ENCODE measurements at places on chromosomes 13 and 19.

DNA sequence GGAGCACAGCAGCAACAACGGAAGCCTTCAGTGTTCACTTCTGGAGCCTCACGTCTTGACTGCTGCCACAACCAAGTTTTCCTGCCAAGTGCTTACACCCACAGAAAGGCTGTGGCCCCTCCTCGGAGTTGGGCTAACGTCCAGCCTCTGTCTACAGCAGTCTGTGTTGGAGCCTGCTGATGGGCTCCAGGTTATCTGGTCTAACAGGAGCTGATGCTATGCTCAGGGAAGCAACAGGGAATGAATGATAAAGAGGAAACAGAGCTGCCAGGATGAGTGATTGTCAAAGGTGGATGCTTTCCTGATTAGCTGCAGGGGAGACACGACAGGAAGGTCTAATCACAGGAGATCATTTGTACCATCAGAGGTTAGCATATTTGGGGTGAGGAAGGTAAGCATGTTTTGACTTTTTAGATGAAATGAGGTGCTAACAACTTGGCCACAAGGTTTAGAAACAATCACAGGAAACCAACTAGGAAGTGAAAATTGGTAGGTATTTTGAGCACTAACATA, 53.8 kb upstream of the RCBTB2 start:
- no peak for DNase-seq

- no peak for DNase-seq
Measured at GRCh38 chr13:32409561-32410421, 18.1 kb downstream of the N4BP2L1 start.

GRCh38 chr13:30895773-30896172, 10.3 kb upstream of the MEDAG start:
- DNase-seq: no peak

GRCh38 chr13:46006688-46007452, 45.7 kb downstream of the ZC3H13 start:
- no peak for DNase-seq
